ENCODE measurements at places on chromosomes 4 and X.

DNA sequence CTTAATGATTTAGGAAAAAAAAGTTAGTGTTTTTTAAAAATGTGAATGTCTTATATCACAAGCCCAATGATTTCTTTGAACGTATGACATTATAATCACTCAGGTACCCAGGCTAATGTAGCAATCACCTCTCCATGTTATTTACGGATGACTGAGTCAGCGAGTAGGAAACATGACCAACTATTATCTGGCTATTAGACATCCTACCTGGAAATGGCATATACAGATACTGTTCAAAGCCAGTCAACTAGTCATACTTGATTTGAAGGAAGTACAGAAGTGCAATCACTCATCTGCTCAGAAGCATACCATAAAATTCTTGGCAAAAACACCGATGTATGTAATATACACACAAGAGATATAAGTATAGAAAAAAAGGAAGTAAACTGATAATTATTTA, 732.5 kb downstream of the ARAP2 start:
- DNase-seq, result no peak

GRCh38 chrX:32448945-32449344, 762.4 kb downstream of the DMD start:
- no peak for DNase-seq

GRCh38 chr4:186146458-186146857, 42.0 kb downstream of the FAM149A start:
- no peak for DNase-seq

- no peak for DNase-seq
These were observed 146.2 kb upstream of the JADE1 start for GRCh38 chr4:128663325-128663724.

DNA sequence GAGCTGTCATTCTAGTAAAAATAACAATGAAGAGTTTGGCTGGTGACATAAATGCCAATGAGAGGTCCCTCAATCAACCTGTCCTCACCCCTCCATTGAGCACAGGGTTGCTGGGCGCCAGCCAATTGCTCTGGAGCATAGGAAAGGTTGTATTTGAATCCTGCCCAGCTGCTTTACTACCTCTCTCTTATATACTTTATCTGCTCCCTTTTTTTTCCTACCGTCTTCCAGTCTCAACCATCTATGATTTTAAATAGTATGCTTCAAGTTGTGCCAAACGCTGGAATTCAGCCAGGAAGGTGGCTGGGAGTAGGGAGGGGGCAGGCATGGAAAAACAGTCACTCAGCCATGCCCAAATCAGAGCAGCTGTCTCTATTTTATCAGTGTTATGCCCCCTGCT, 153.8 kb downstream of the NR3C2 start:
- no peak for DNase-seq

DNA sequence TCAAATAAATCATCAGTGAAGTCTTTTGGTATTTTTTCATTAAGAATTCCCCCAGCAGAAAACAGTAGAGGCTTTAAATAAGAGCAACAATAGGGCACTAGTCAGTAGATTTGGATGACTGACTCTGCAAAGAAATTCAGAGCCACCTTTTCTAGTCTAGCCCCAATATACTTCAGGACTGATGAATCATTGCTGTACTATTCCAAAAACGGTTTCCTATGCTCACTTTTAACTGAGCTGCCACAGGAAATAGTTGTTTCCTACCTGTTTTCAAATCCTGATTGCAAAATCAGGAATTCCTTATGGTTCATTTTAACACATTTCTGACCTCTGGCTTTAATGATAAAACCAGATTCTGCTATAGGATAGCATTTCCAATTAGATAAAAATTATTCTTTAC, 171.6 kb downstream of the NR3C2 start:
- DNase-seq, result no peak

DNA sequence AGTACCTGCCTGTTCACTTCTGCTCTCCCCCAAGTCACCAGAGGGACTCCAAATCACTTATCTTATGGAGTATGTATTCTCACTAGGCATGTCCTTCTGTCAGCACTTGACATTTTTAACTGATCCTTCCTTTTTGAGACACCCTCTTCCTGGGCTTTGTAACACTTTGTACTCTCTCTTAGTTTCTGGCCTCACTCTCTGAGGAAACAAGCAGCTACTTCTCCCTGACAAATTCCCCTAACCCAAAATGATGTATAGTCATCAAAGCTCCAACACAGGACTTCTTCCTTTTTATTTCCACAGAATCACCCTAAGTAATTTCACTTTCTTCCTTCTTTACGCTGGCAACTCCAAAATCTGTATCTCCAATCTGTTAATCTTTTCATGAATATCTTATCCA, 101.8 kb downstream of the ARAP2 start:
- no peak for DNase-seq

DNA sequence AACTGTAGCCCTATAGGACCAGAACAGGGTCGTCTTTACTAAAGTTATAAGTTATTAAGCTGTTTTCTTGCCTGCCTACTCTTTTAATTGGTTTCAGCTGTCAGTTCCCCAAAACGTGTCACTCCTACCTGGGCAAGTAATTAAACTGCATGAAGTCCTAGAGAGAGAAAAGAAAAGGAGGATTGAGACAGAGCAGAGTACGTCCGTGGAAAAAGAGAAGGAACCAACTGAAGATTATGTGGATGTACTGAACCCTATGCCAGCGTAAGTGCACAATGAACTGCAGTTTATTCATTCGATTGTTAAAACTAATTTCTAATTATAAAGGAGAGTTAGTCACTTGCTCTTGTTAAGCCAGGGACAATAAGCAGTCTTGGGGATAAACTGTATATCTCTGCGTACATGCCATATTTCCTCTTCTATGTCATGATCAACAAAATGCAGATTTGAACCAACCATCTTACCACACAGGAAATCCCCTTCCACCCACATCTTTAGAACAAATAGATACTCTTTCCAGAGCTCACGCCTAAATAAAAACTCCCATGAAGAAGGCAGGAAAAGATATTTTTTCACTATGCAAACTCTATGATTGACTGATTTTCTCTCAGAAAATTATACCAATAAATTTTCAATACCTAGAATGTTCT, 22.8 kb downstream of the STAP1 start:
- DNase-seq, result no peak

- DNase-seq, result peak; percentile 59
These were observed 990 bp downstream of the HNRNPD start for GRCh38 chr4:82372517-82373485.

DNA sequence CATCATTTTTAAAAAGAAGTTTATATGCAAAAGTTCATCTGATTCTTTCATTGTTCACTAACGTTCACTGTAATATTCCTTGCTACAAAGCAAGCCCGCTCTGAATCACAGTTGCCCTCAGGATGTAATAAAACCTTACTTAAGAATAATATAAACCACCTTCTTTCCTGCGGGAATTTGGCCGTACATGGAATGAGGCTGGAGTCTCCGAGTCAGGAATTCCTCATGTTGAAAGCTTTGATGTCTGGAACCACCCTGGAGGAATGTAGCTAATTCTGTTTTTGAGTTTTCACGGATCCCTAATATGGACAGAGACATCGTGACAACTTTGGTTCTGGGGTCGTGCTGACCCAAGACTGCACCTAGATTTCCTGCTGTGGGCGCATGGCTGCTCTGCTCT, 58.5 kb downstream of the CRLF2 start:
- no peak for DNase-seq

GRCh38 chrX:46953137-46953527, 40.9 kb downstream of the JADE3 start:
- DNase-seq, result no peak

DNA sequence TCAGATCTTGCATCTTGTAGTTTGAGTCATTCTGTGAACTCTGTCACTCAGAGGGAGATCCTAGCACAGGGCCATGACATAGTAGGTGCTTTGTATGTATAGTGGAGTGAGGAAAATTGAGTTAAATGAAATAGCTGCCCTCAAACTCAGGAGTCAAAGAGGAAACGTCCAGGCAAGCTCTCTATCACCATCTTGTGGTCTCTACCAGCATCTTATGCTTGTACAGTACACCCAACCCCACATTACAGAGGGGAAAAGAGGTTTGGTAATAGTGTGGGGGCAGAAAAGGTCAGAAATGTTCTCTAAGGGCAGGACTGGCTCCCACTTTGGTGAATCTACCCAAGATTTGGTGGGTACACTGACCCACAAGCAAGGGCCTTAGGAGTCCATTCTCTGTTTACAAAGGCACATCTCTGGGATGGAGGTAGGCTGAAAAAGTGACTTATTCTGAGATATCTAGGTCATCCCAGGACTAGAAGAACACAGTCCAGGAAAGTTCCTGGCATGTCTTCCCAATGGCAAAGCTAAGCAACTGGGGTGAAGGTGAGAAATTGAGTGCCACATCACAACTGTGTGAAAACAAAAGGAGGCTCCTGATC, 131.8 kb downstream of the OR13H1 start:
- DNase-seq, result peak; percentile 6

- no peak for DNase-seq
These were observed 180.8 kb downstream of the FRMPD4 start for GRCh38 chrX:12319003-12319519.

DNA sequence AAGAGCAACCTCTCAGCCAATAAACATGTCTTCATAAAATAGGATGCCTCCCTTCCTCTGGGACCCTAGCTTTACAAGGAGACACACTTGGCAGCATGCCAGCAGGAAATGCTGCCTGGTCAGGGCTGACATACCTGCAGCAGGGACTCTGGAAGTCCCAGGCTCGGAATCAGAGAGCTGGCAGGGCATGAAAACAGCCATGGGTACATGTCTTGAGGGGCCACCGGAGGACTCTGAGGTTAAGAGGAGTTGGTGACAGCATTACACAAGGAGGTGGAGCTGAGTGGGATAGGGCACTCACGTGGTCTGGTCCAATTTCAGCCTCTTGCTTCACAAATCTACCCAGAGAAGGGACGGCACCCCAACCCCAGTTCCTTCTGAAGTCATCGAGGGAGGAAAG, 15.7 kb downstream of the MSX1 start:
- DNase-seq, result peak; percentile 28

- no peak for DNase-seq
These were observed 205.6 kb downstream of the AFAP1 start for GRCh38 chr4:7733801-7734650.

GRCh38 chr4:164571593-164572390, 182.1 kb upstream of the SMIM31 start:
- no peak for DNase-seq

GRCh38 chr4:113763029-113763285, 1.4 kb upstream of the CAMK2D start:
- no peak for DNase-seq

- no peak for DNase-seq
These were observed 118.8 kb downstream of the PDLIM5 start for GRCh38 chr4:94570558-94570957.

DNA sequence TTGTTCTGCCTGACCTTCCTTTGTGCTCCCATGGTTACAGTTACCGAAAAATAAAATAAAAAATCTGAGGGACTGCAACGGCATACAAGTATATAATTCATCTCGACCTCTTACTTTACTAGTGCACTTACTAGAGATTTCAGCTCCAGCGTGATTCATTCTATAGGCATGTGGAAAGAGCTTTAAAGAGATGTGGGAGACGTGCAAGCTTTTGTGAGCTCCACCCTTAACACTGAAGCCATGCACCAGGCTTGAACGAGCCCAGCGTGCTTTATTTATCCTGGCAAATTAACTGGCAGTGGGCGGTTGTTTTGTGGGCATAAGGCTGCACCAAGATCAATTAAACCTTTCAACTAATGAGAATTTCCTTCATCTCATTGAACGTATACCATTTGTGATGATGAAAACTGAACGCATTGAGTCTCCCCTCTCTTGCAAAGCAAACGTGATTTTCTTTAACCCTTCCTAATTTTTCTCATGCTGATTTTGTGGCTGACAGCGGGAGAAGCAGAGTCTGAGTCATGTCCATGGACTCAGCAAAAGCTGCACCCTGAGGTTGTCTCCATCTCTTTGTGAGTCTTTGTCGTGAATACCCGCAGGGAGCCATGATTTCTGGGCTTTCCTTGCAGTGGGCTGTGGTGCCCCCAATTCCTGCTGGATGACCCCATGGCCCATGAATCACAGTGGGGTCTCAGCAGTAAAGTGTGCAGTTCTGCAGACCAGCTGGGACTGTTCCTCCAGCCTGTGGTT, 60.1 kb downstream of the MXRA5 start:
- DNase-seq, result no peak

- DNase-seq, result no peak
These were observed 36.3 kb downstream of the RTL3 start for GRCh38 chrX:78622831-78623230.

GRCh38 chrX:47235691-47236103, 2.9 kb downstream of the USP11 start:
- DNase-seq, result no peak

DNA sequence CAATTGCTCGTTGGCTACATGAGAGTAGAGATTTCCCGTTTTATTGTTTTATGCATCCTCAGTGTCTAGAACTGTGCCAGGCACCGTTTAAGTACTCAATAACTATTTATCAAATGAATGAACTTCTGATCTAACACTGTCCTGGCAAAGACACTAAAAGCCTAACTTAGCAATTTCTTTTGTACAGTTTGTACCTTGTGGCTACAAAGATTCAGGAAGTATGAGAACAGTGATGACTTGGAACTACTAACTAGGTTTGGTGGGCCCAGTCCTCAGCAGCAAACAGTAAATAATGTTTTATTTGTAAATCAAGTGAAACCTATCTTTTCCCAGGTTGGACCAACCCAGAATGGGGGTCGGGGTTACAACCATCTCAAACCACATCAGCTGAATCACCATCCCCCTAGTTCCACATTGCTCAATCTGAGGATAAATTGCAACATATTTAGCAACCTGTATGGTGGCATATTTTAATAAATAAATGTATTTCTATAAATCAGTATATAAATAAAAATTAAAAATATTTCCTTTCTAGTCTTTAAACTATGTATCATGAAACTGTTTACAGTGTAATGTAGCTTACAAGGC, 12.3 kb upstream of the SCRG1 start:
- DNase-seq, result no peak

DNA sequence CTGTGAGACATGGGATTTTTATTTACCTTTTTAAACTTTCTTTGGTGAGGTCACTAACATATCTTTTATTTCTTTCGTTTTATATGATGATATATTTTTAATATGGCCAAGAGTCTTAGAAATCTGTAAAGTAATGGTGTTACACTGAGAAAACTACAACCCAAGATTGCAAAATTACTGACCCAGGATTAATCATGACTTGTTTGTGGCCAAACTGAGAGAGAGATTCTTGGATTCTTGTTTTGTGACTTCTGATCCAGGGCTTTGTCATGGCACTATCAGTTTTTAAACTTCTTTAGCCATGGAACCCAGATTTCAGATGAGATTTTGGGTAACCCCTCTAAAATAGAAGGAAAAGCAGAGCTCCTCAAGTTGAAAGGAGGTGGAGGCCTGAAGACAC, 42.0 kb downstream of the SGMS2 start:
- DNase-seq, result no peak

DNA sequence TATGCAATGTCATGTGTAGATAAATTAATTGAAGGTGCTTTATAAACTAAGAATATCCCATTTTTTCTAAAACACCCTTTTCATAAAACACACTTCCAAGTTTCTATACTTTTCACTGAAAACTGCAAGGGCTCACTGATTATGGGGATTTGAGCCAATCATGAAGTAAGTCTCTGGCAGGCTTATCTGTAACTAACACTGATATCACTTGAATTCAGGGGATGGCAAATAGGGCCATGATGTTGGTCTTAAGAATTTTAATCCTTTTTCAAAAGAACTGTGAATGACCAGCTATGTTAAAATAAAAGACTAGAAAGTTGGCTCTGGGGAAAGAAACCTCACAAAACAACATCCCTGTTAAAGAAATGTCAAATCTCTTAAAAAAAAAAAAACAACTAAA, 13.0 kb upstream of the SEC24D start:
- DNase-seq, result no peak

- no peak for DNase-seq
These were observed 115.2 kb upstream of the KIT start for GRCh38 chr4:54542540-54543041.
